ENCODE measurements at places on chromosomes 16 and 17.

- no peak for DNase-seq
Measured at GRCh38 chr17:28415886-28416285, 9.9 kb upstream of the SLC46A1 start.

DNA sequence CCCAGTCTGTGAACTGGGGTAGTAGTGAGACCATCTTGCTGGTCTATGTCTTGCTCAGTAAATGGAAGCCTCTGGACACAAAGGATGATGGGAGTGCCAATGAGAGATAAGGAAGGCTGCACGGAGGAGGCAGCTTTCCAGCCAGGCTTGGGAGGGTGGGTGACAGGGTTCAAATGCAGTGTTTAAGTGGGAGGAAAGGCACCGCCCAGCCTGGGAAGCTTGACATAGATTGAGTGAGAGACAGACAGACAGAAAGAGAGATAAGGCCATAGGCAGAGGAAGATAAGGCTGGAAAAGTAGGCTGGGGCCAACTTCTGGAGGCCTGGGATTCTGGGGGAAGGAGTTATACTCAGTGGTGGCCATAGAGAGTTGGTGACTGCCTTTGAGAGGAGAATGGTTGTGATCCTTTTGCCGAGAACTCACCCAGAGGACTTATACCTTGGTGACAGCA is 7.2 kb upstream of the COL1A1 start:
- no peak for DNase-seq

DNA sequence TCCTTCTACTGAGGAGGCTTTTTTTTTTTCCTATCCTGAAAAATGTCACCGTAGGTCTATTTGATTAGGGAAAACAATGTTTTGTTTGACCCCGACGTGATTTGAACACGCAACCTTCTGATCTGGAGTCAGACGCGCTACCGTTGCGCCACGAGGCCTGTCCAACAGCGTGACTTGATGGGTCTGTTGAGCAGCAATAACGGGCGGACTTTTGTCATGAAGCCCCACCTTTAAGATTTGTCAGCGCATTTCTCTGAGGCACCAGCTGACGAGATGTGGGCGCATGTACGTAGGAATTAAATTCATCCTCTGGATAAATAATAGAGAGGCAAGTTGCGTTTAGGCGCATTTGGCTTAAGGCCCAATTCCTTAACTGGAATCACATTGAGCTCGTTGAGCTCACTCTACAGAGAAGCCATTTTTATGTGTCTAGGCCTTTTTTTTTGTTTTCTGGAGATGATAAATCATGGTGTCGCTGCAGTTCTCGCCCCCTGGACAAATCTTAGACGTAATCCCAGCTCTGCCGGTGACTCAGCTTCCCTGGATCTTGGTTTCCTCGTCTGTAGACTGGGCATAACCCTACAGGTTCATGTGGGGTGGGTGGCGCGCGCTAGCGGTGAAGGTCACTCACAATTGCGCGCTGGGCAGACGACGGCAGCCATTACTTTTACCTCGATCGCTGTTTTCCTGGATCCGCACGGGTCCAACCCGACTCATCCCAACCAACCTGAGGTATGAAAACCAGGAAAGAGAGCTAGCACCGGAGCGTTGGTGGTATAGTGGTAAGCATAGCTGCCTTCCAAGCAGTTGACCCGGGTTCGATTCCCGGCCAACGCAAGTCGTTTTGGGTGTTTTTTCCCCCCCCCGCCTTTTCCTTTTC is 10.6 kb upstream of the AURKB start:
- DNase-seq = peak; percentile 88

DNA sequence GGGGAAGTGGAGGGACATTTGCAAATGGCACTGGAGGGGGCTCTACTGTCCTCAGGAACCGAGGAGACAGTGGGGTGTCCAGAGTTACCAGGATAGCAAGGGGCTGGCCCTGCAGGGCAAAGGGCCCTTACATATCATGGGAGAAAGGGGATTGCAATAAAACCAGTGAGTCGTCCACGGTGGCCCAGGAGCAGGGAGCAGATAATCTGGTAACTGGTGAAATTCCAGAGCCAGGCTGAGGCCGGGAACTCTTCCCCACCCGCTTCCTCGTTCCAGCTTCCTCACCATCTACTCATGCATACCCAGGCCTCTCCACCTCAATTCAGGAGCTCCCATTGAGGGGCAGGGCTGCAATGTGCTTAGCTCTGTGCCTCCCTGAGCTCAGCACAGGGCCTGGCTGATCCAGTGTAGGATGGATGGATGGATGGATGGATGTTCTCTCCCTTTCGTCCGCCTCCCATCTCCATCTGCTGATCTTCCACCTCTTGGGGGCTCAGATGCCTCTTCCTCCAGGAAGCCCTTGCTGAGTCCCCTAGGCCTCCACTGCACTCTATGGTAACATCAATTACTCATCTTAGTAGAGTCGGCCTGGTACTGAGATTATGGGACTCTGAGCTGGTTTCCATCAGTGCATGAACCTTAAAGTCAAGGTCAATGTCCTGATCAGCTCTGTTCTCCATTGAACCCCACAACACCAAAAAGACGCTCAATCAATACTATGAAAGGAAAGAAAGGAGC is 41.2 kb upstream of the NDRG4 start:
- no peak for DNase-seq

DNA sequence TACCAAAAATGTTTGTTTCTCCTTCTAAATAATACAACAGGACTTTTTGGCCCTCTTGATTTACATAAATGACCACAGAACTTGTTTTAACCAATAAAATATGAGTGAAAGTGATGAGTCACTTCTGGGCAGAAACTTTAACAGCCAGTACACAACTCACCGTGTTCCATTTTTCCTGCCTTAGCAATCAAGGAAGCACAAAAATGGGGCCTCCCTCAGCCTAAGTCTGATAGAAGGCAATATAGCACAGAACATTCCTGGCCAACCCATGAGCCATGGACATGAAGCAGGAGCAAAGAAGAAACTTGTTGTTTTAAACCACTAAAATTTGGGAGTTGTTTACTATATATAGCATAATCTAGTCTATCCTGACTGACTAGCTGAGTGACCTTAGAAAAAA is 61.1 kb upstream of the MTMR4 start:
- no peak for DNase-seq

DNA sequence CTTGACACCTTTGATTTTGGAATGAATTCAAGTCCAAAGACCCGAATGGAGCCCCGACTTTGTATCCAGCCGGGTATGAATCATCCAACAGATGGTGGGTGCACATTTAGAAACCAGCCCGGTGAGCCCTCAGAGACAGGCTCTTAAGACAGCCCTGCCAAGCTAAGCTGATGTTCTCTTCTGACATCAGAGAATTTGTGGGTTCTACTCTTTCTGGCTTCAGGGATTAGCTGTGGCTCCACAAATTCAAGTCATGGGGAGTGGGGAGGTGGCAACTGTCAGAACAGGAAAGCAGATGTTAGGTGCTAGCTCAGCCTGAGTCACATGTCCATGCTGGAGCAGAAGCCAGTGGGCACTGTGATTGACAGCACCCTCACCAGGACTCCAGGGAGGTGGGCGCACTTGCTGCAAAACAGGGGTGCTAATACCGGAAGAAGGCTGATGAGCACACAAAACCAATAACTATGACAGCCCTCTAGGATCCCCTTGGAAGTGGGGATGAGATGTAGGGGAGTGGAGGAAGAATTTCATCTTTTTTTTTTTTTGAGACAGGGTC is 31.4 kb upstream of the XYLT2 start:
- no peak for DNase-seq

DNA sequence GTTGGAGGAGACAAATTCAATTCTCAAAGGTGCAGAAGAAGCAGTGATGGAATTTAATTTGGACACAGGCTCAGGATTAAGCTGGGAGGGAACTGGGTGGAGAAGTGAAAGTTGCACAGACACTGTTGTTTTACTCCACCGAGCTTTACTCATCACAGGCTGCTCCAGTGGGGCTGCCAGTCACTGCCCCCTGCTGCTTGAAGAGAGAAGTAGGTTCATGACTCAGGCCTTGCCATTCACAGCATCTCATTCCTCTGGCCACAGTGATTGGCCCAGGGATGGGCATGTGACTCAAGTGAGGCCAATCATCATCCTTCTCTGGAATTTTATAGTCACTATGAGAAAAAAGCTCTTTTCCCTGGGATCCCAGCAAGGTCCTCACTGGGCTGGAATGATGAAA is 11.8 kb downstream of the GNAO1 start:
- no peak for DNase-seq

GRCh38 chr17:50629902-50630301 is 4.8 kb upstream of the ABCC3 start:
- no peak for DNase-seq

- DNase-seq = no peak
Measured at GRCh38 chr16:228151-228851, 948 bp downstream of the LUC7L start.

- no peak for DNase-seq
Measured at GRCh38 chr17:5708344-5708743, 124.0 kb upstream of the NLRP1 start.

GRCh38 chr16:70253291-70254106 is 1.8 kb upstream of the EXOSC6 start:
- DNase-seq = peak; percentile 3

GRCh38 chr17:69788957-69789356 is 286.1 kb upstream of the KCNJ16 start:
- DNase-seq = no peak

DNA sequence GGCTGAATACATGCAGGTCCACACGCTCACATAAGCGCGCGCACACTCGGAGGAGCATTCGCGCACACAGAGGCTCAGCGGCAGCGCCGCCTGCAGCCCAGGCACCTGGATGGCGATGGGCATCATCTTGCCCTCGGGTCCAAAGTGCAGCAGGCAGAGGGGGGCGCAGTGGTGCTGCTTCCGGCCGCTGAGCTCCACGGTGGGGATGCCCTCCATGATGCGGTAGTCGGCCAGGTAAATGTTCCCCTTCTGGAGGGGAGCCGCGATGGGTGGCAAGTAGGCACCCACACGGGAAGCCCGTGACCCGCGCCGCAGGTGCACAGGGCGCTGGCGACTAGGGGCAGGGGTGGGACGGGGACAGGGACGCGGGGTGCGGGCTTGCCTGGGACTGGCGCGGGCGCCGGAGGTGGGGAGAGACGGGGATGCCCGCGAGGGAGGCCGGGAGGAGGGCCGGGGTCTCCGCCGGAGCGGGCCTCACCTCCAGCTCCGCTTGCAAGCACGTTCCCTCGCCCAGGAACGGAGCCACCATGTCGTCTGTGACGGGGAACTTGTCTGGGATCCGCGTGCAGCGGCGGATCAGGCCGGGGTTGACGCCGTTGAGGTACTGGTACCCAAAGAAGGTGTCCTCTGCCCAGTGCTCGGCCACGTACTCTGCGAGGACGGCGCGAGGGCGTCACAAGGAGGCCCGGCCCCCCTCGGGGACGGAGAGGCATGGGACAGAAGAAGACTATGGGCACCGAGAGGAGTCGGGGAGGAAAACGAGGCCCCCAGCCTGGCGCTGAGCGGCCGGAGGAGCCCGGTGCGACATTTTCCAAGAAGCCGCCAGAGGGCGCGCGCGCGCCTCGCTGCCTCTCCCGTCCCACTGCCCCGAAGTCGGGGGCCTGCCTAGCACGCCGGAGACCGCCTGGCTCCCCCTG is 8.0 kb downstream of the ALOX12B start:
- DNase-seq = peak; percentile 82

DNA sequence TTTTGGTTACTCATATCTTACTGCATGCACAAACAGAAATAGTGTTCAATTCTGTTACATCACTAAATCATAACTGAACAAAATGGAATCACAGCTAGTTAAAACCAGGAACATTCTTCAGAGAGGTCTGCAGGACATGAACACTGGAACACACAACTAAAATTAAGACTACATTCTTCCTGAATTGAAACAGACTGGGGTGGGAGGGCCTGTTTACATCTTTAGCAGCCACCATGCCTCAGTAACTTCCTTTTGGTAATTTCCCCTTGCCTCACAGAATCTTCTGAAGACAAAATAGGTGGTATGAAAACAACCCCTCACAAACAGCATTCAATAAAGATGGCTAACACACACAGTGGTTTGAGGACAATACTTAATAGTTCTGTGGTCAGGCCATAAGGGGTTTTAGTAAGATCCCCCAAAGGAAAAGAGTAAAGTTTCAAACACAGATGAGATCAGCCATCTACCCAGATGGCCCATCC is 6.5 kb downstream of the MARF1 start:
- DNase-seq = no peak

DNA sequence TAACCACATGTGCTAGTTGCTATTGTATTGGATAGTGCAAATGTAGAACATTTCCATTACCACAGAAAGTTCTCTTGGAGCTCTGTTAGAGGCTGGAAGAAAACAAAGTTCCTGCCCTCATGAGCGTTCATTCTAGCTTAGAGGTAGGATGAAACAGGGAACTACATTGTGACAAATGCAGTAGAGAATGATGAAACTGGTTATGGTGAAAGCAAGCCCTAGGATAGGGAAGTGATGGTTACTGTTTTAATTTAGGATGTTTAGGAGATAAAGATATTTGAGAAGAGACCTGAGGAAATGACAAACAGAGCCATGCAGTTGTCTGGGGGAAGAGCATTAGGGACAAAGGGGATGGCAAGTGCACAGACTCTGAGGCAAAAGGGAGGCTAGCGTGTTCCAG is 50.7 kb downstream of the AATF start:
- DNase-seq = no peak

- DNase-seq = no peak
Measured at GRCh38 chr17:21368545-21369246, 7.5 kb upstream of the KCNJ12 start.

GRCh38 chr17:57943645-57944044 is 11.6 kb downstream of the CUEDC1 start:
- DNase-seq = no peak

DNA sequence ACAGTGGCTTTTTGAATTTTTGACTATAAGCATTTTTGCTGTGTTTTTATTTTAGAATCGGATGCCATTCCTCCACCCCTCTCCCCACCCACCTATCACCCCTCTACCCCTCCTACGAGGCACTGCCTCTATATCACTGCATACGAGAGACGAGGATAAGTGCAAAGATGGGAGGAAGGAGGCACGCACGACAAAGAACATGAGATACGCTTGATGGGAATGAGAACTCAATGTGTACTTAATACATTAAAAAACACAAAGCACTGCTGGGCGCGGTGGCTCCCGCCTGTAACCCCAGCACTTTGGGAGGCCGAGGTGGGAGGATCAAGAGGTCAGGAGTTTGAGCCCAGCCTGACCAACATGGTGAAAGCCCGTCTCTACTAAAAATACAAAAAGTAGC is 8.8 kb upstream of the USP43 start:
- DNase-seq = no peak

- no peak for DNase-seq
Measured at GRCh38 chr17:60321336-60322055, 70.4 kb downstream of the USP32 start.

GRCh38 chr16:58045096-58045495 is 19.5 kb downstream of the MMP15 start:
- DNase-seq = no peak

GRCh38 chr17:17069849-17070248 is 27.6 kb downstream of the MPRIP start:
- no peak for DNase-seq

GRCh38 chr16:56577300-56577625 is 12.1 kb upstream of the MT3 start:
- DNase-seq = no peak

DNA sequence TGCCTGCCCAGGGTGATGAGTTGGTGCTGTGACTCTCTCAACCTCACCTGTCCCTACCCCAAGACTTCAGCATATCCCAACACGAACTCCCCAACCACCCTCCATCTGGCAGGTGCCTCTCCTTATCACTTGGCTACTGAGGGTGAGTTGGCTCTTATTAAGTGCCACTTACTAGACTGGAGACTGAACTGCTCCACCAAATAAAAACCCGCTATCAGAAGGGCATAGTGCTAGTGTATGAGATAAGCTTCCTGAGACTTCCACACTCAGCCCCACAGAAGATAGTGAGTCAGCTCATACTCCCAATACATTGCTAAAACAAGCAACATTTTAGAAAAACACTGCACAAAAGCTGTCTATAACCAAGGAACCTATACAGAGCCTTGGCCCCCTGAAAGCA is 16.0 kb upstream of the CCL18 start:
- DNase-seq = no peak

Measured in NCI-H1930 (cell line).